ENCODE measurements at places on chromosomes 3 and 15. TPM values are rescaled to one million over a fixed set of nuclear protein-coding genes. Genes with fewer than 3 reads are reported as not detected.

DNA sequence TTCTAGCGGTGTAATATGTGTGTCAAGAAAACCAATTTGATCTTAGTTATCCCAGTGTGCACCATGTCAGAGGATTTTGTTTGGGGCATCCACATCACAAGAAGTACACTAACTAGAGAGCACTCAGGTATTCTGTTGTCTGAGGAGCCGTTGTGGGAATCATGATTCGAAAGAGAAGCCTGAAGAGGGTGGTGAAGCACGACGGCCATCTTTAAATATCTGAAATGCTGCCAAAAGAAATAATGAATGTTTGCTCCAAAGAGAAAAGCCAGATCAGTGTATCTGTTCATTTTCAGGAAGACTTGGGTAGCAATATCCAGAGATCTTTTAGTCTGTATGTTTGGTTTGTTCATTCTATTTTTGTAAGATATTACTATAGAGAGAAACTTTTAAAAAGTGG, 180.7 kb downstream of the KLHL25 start:
- no peaks in the 10 kb centered on the region for H3K36me3 ChIP-seq
- H3K4me1 ChIP-seq = peaks cover 22% of the 10 kb centered on the region
- no peak overlapping the region for H3K4me3 ChIP-seq
- no peaks in the 10 kb centered on the region for H3K27me3 ChIP-seq
- DNase-seq = no peak

GRCh38 chr3:187165144-187165543, 25.8 kb upstream of the RPL39L start:
- H3K27me3 ChIP-seq = peaks cover 16% of the 10 kb centered on the region
- no peaks in the 10 kb centered on the region for H3K4me1 ChIP-seq
- H3K36me3 ChIP-seq = no peaks in the 10 kb centered on the region
- no peak overlapping the region for H3K27ac ChIP-seq
- H3K4me3 ChIP-seq = no peak overlapping the region

- H3K27me3 ChIP-seq = no peaks in the 10 kb centered on the region
- no peak overlapping the region for H3K27ac ChIP-seq
- no peak overlapping the region for H3K4me3 ChIP-seq
- no peak for DNase-seq
Observed at GRCh38 chr3:74607803-74608202, 6.7 kb downstream of the CNTN3 start.

GRCh38 chr3:94686208-94686607, 623.3 kb downstream of the NSUN3 start:
- H3K4me1 ChIP-seq = no peaks in the 10 kb centered on the region
- H3K4me3 ChIP-seq = no peak overlapping the region
- no peak overlapping the region for H3K27ac ChIP-seq
- H3K36me3 ChIP-seq = no peaks in the 10 kb centered on the region
- DNase-seq = no peak

- no peaks in the 10 kb centered on the region for H3K36me3 ChIP-seq
- H3K27me3 ChIP-seq = no peaks in the 10 kb centered on the region
- H3K4me1 ChIP-seq = peaks cover 7% of the 10 kb centered on the region
- no peak overlapping the region for H3K27ac ChIP-seq
Observed at GRCh38 chr3:113912552-113913236, 35.1 kb upstream of the ZDHHC23 start.

DNA sequence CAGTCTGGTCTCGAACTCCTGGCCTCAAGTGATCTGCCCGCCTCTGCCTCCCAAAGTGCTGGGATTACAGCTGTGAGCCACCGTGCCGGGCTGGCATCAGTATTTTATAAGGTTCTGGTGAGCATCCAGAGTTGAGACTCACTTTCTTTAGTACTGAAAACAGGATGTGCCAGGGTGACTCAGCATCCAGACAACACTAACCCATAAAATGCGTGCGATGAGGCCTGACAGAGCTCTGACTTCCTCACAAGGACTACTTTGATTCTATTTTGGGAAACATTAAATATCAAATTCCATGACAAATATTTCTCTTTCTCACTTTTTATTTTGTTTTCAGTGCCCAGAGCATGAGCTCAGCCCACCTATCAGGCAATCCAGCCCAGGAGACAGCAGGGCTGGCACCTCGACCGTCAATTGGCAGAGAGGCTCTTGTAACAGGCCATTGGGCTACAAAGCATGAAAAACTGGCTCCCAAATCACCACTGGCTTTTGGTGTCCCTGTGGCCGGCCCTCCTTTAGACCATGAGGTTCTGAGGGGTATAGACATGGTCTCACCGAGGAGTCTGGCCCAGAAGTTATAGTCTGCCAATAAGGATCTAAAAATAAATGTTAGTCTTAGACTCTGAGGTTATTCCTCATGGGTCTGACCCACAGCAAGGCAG, 75.0 kb downstream of the FEM1B start:
- DNase-seq = peak; percentile 96
- no peak overlapping the region for H3K4me3 ChIP-seq
- H3K36me3 ChIP-seq = no peaks in the 10 kb centered on the region
- peak overlapping the region; percentile 72 for H3K27ac ChIP-seq
- peaks cover 19% of the 10 kb centered on the region for H3K4me1 ChIP-seq
- H3K27me3 ChIP-seq = no peaks in the 10 kb centered on the region

- H3K36me3 ChIP-seq = no peaks in the 10 kb centered on the region
- no peaks in the 10 kb centered on the region for H3K27me3 ChIP-seq
- H3K27ac ChIP-seq = no peak overlapping the region
- H3K4me1 ChIP-seq = no peaks in the 10 kb centered on the region
- peak; percentile 2 for DNase-seq
- H3K4me3 ChIP-seq = no peak overlapping the region
Observed at GRCh38 chr3:152910211-152910610, 75.3 kb downstream of the P2RY1 start.

GRCh38 chr3:173501931-173502489, 104.5 kb downstream of the NLGN1 start:
- H3K4me3 ChIP-seq = no peak overlapping the region
- no peaks in the 10 kb centered on the region for H3K27me3 ChIP-seq
- no peak overlapping the region for H3K27ac ChIP-seq
- peak; percentile 71 for DNase-seq

DNA sequence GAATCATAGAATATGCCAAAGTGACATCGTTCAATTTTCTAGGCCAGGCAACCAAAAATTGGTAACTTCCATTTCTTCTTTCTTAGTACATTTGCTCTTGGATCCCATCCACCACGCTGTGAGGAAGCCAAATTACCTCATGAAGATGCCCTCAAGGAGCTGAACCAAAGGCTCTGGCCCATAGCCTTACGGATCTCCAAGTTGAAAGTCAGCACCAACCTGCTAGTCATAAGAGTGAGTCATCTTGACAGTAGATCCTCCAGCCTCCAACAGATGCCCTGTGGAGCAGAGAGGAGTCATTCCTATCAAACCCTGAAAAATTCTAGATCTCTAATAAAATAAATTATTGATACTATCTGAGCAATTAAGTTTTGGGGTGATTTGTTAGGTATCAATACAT, 322.5 kb upstream of the COL8A1 start:
- H3K36me3 ChIP-seq = no peaks in the 10 kb centered on the region
- DNase-seq = peak; percentile 37
- no peaks in the 10 kb centered on the region for H3K27me3 ChIP-seq
- H3K4me3 ChIP-seq = no peak overlapping the region

GRCh38 chr3:15536856-15537255, 15.3 kb upstream of the COLQ start:
- H3K27ac ChIP-seq = no peak overlapping the region
- no peaks in the 10 kb centered on the region for H3K4me1 ChIP-seq
- H3K4me3 ChIP-seq = no peak overlapping the region
- H3K36me3 ChIP-seq = no peaks in the 10 kb centered on the region

DNA sequence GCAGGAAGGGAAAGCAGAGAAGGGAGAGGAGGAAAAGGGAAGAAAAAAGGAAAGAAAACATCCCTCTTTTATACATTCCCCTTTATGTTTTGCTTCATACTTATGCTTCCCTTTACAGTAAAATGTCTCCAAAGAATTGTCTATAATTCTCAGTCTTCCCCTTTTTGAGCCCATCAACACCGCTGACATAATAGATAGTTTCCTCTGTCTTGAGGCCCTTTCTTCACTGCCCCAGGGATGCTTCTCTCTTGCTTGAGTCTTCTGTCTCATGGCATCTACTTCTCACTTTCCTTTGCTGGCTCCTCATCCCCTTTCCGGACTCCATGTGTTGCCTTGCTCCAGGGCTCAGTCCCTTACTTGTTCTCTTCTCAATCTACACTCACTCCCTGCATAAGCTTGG, 99.7 kb upstream of the DAZL start:
- H3K27ac ChIP-seq = no peak overlapping the region
- H3K36me3 ChIP-seq = no peaks in the 10 kb centered on the region
- no peaks in the 10 kb centered on the region for H3K4me1 ChIP-seq
- H3K4me3 ChIP-seq = no peak overlapping the region
- no peaks in the 10 kb centered on the region for H3K27me3 ChIP-seq
- no peak for DNase-seq

DNA sequence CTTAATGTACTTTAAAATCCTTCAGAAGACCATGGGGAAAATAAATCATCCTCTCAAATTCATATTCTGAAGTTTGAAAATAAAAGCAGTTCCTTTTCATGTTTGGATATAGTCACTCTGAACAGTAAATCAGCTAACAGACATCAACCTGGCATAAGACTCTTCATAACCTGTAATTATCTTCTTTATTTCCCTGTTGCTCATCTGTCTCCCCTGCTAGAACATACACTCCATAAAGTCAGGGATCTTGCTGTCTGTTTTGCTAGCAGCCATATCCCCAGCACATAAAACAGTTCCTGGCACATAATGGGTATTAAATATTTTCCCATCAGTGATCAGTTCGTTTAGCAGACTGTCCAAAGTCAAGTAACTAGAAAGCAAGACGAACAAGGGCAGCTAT, 11.2 kb downstream of the VGLL4 start:
- no peak overlapping the region for H3K27ac ChIP-seq
- H3K4me1 ChIP-seq = peaks cover 4% of the 10 kb centered on the region
- DNase-seq = no peak
- H3K4me3 ChIP-seq = no peak overlapping the region
- H3K36me3 ChIP-seq = no peaks in the 10 kb centered on the region

GRCh38 chr3:52851348-52851747, 16.5 kb upstream of the MUSTN1 start:
- peaks cover 6% of the 10 kb centered on the region for H3K36me3 ChIP-seq
- H3K27me3 ChIP-seq = no peaks in the 10 kb centered on the region
- peak; percentile 58 for DNase-seq

GRCh38 chr3:32147509-32147908, 41.1 kb downstream of the GPD1L start:
- H3K4me1 ChIP-seq = peaks cover 2% of the 10 kb centered on the region
- DNase-seq = peak; percentile 51
- no peaks in the 10 kb centered on the region for H3K27me3 ChIP-seq
- H3K36me3 ChIP-seq = no peaks in the 10 kb centered on the region

GRCh38 chr3:13149330-13150108, 76.3 kb upstream of the IQSEC1 start:
- H3K36me3 ChIP-seq = no peaks in the 10 kb centered on the region
- no peak overlapping the region for H3K27ac ChIP-seq
- no peaks in the 10 kb centered on the region for H3K27me3 ChIP-seq
- H3K4me1 ChIP-seq = no peaks in the 10 kb centered on the region
- no peak overlapping the region for H3K4me3 ChIP-seq
- DNase-seq = no peak

DNA sequence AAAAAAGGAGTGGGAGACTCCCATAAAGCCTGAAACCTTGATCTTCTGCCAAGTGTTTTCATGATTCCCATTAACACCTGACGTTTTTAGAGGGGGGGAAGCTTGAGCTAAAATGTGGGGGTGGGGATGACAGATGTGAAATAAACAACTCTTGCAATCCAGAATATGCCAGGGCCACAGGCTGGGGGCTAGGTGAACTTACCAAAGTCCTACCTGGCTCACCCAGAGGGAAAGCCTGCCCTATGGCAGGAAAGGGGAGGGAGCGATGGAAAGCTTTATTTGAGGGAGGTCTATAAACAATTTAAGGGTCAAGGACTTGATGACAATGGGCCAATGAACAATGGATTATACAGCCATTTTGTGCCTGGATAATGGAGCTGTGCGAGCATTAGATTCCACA, 108.3 kb downstream of the LRIG1 start:
- no peak overlapping the region for H3K27ac ChIP-seq
- H3K36me3 ChIP-seq = peaks cover 12% of the 10 kb centered on the region

DNA sequence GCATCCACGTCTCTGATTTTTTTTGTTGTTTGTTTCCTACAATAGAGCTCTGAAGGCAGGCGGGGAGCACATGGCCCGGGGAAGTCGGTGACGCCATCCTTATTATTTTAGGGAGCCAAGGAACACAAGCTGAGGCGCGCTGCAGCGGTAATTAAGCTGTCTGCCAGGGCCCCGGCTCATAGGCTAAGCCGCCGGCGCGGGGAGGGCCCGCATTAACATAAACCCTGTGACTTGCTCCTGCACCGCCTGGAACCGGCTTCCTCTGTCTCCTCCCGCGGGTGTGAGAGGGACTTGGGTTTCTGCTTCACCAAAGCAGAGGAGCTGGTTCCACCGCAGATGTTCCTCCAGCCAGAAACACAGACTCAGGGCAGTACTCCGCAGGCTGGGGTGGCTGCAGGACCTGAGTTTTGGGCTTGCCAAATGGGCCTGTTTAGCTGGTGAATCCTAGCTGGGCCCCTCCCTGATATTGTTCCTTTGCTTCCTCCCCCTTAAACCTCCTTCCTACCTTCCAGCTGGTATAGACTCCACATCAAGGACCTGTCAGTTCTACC, 25.3 kb downstream of the ANP32A start:
- peaks cover 5% of the 10 kb centered on the region for H3K4me1 ChIP-seq
- H3K36me3 ChIP-seq = no peaks in the 10 kb centered on the region
- no peak overlapping the region for H3K27ac ChIP-seq
- H3K27me3 ChIP-seq = no peaks in the 10 kb centered on the region

- no peak overlapping the region for H3K27ac ChIP-seq
- peaks cover 14% of the 10 kb centered on the region for H3K27me3 ChIP-seq
- H3K36me3 ChIP-seq = no peaks in the 10 kb centered on the region
- peak; percentile 34 for DNase-seq
- H3K4me3 ChIP-seq = peak overlapping the region; percentile 19
Observed at GRCh38 chr15:77568973-77569728, 63.6 kb downstream of the LINGO1 start.

- DNase-seq = no peak
- H3K27ac ChIP-seq = no peak overlapping the region
- H3K4me1 ChIP-seq = no peaks in the 10 kb centered on the region
- no peaks in the 10 kb centered on the region for H3K27me3 ChIP-seq
- no peak overlapping the region for H3K4me3 ChIP-seq
- peaks cover 41% of the 10 kb centered on the region for H3K36me3 ChIP-seq
Observed at GRCh38 chr3:47414161-47414564, 33.3 kb downstream of the PTPN23 start.

DNA sequence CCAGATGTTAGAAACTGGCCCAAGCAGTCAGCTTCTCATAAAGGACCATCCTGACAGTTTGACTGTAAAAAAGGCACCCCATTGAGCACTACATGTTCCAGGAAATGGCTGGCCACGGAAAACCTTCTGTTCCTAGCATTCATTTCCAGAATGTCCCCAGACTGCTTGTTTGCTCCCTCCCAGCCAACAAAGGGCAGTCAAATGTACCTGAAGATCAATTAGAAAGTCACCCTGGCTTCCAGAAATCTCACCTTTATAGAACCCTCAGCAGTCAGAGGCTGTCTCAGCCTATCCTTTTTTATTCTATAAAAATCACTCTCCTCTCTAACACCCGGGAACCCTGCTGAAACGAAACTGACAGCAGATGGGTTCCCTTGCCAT, 784 bp upstream of the SAMMSON start:
- DNase-seq = no peak
- no peaks in the 10 kb centered on the region for H3K4me1 ChIP-seq
- no peak overlapping the region for H3K27ac ChIP-seq
- no peaks in the 10 kb centered on the region for H3K27me3 ChIP-seq

GRCh38 chr3:159244933-159245332, 443.1 kb downstream of the MFSD1 start:
- H3K27me3 ChIP-seq = no peaks in the 10 kb centered on the region
- H3K4me1 ChIP-seq = no peaks in the 10 kb centered on the region
- no peak overlapping the region for H3K27ac ChIP-seq
- H3K4me3 ChIP-seq = no peak overlapping the region
- no peaks in the 10 kb centered on the region for H3K36me3 ChIP-seq
- peak; percentile 8 for DNase-seq

MYL3 gene
- 0.50 TPM for total RNA-seq

HLTF gene
- 51.4 TPM for total RNA-seq

TF gene
- total RNA-seq = 0.33 TPM

SIDT1 gene
- total RNA-seq = not detected

ATP13A4 gene
- under 0.01 TPM for total RNA-seq
